GM19239 (cell line): ENCODE measurements at places on chromosomes 1 and 21.

GRCh38 chr1:162276493-162276892 lies 100.2 kb downstream of the SPATA46 start:
- no peak for DNase-seq

GRCh38 chr21:32336711-32337110 lies 38.1 kb downstream of the MRAP start:
- DNase-seq = no peak

DNA sequence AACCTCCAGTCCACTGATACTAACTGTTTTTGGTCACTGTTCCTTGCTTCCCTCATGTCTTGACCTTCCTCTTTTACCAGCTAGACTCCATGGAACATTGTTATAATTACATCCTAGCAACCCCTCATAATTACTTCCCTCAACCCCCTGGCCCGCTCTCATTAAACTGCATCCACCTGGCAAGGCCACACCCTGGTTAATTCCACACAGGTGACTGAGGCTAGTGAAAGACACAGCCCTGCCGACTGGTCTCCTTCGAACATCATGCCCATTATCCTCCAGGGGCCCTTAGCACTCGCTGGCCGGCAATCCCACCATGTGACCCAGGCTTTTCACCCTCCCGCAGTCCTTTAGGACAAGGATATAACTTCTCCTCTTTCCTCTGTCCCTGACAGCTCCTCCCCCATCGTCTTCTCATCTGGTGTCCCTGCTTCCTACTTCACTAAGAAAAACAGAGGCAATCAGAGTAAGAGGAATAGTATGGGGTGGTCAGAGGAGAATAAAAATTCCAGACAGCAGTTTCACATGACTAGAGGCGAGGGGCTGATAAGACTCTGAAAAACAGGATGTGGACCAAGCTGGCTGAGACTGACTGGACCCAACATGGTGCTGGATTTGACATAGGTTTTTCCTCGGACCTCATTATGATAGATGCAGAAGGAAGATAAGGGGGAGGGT lies 8.8 kb upstream of the TENT5B start:
- no peak for DNase-seq

DNA sequence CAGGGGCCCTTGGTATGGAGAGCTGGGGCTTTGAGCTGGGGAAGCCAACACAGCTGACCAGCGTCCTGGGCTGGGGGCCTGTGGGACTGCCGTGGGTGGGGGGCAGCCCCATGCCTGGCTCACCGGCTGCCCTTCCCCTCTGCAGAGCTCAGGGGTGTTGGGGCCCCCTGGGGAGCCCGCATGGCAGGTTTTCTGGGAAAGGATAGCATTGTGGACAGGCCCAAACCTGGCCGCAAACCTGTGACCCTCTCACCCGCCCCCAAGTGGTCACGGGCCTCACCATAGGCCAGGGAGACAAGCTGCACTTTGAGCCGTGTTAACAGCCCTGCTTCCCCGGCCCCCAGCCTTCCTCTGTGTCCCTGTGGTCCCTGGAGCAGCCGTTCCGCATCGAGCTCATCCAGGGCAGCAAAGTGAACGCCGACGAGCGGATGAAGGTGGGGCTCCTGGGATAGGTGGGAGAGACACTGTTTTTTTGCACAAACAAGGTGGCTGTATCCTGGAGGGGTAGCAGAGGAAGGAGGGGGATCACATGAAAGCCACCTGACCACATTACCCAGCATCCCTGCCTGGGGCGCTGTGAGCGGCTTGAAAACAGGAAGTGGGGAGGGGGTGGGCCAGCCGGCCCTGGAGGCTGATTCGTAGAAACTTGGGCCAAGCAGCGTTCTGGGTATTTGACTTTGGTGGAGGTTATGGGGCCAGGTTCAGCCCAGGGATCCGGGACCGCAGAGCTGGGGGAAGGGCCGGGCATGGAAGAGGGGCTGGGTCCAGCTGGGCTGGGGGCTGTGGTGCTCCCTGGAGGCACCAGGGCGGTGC lies 65.9 kb downstream of the PIK3CD start:
- DNase-seq = peak; percentile 96

DNA sequence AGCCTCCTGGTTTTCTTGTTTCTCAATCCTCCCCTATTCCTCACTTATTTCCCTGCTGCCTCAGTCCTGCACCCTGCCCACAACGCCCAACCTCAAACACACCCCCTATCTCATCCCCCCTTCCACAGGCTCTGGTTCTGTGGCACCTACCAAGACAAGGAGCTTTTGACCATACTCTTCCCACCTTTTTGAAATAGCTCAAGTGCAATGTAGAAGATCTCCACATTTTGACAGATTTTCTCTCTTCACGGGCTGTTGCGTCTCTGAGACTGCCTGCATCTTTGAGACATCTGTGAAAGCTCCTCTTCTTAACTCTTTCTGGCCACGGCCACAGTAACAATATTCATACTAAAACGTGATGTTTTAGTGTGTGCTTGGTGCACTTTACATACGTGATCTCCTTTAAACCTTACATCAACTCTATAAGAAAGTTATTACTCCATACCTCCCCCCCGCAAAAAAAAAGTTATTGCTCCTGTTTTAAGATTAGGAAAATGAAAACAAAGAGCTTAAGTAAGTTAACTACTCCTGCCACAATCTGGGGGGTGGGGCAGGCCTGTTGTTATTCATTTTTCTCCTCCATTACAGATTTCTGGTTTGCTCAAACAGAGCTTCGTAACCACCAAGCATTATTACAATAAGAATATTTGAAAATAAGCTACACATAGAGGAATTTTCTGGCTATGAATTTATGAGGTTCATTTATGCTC lies 1.8 kb upstream of the SERBP1 start:
- no peak for DNase-seq
